ENCODE measurements at places on chromosomes 12 and 14.

DNA sequence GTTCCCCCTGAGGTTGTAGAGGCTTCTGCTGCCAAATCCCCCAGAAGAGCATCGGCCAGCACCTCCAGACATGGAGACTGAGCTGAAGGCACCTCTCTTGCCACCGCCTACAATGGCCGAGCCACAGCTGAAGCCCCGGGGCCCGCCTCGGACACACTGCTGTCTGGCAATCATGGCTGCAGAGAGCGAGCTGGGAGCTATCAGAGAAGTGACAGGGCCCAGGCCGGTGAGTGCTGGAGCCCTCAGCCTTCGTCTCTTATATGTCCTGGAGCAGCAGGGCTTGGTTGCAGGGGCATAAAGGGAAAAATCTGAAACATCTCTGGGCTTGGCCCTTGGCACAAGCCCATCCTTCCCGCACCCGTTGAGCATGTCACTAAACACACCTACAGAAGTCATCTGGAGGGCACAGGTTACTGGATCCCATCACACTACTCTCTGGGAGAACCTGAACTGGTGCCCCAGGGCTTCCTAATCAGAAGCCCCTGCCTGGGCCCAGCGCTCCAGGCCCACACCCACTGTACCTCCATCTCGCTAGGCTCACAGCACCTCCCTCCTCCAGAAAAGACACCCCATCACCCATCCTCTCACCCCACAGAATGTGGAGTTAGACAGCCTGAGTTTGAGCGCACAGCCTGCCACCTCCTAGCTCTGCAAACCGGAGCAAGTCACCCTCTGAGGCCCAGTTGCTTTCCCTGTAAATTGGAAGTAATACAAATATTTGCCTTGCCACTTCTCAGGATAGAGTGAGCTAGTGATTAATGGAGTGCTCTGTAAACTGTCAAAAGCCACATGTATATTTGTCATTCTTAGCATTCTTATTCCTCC lies at the start of gene KRT4:
Gene KRT4 (minus strand): TSS at position 232 of the 825 bp plus-strand sequence. CDS start 58 bp downstream, at position 174.
- DNase-seq = no peak

DNA sequence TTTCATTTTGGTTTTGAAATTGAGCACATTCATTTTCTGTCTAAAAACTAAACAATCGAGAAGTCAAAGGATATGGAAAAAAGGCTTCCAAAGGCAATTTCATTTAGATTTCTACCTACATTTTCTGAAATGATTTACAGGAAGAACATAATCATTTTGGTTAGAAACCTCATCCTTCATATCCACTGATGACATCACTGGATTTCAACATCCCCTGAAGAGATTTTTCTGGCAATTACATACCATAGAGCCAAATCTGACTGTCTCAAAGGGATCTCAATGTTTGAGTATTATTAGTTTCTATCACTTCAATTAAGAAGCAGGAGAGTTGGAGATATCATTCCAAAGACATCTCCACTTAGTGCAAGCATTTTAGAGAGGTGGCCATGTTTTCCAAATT lies 137.8 kb downstream of the TTC7B start:
- no peak for DNase-seq

GRCh38 chr12:42990387-42990786 lies 400.8 kb upstream of the PRICKLE1 start:
- DNase-seq = no peak

- DNase-seq = no peak
Measured at GRCh38 chr12:52701281-52701680, 2.0 kb downstream of the KRT77 start.

DNA sequence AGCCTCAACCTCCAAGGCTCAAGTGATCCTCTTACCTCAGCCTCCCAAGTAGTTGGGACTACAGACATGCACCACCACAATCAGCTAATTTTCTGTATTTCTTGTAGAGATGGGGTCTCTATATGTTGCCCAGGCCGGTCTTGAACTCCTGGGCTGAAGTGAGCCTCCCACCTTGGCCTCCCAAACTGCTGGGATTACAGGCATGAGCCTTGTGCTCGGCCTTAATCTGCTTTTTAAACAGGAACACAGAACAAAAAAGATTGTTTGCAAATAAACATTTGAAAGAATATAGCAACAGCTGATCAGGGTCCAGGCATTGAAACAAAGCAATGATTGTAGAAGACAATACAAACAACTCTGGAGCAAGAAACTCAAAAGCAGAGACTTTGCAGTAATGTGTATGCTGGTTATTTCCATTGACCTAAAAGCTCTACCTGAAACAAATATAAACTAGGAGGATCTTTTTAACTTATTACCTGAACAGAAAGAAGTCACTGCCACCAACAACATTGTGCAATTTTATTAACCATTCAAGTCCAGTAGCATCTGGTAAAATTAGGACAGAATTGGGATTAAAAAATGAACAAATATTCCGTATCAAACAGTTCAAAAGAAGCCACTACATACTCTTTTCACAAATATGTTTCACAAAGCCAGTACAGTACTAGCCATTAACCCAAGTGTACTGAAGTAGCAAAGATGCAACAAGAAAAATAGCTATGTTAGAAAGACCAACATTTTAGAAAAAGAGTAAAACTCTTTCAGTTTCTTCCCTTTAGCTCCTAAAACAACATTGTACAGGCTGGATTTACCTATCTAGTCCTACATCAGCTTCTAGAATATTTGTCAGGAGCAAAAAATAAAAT lies 14.2 kb downstream of the AMN1 start:
- no peak for DNase-seq

DNA sequence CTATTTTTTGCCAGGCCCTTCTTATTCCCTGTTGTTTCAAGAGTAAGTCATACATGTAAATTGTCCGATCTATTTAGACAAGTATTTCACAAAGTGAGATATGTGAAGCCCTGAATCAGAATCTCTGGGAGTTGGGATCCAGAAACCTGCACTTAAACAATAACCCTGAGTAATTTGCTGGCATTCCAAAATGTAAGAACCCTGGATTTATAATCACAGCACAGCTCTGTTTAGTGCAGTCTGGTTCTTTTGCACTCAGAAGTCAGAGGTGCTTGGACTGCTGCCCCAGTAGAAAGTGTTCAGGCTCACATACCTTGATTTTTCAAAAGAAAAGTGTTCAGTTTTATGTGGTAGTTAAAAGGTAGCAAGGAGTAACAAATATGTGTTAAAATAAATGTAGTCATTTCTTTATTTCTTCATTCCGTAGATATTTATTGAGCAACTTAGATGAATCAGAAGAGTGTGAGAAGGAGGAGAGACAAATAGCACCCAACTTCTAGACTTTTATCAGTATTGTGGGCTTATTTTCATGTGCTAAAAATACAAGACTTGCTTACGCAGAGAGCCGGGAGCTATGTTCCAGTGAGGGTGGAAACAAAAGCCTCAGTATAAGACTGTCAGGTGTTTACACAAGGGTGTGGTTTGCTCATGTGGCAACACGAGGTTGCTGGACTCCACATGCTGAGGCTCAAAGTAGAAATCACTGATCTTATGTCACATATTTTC lies 70.1 kb downstream of the SYNE2 start:
- no peak for DNase-seq

DNA sequence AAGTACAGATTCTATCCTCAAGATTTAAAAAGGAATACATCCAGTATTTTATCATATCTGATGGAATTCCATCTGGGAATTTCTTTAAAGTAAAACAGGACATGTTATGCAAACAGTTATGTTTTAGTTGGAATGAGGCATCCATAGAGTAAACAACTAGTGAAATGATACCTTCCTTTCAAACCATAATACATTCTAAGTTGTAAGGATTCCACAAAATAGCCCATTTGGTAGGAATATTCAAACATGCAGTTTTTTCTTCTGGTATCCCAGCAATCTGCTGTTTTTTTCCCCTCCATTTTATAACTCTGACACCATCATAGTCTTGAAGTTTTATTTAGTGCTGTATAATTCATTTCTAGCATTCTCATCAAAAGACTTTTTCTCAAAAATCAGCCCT lies 149.6 kb downstream of the ADAMTS20 start:
- no peak for DNase-seq

GRCh38 chr14:32622742-32623141 lies 293.6 kb downstream of the AKAP6 start:
- DNase-seq = no peak

GRCh38 chr12:44117337-44117736 lies 281.5 kb downstream of the TMEM117 start:
- DNase-seq = no peak

GRCh38 chr14:101757839-101758211 lies 3.7 kb upstream of the PPP2R5C start:
- no peak for DNase-seq

- no peak for DNase-seq
Measured at GRCh38 chr12:26452511-26452910, 257.1 kb downstream of the SSPN start.

- DNase-seq = no peak
Measured at GRCh38 chr14:35766700-35767082, 42.4 kb downstream of the RALGAPA1 start.

GRCh38 chr14:93962701-93963601 lies 13.4 kb downstream of the ASB2 start:
- DNase-seq = peak; percentile 65

- no peak for DNase-seq
Measured at GRCh38 chr12:60112763-60113162, 516.9 kb downstream of the SLC16A7 start.

GRCh38 chr14:99075061-99075460 lies 196.9 kb downstream of the BCL11B start:
- DNase-seq = no peak

DNA sequence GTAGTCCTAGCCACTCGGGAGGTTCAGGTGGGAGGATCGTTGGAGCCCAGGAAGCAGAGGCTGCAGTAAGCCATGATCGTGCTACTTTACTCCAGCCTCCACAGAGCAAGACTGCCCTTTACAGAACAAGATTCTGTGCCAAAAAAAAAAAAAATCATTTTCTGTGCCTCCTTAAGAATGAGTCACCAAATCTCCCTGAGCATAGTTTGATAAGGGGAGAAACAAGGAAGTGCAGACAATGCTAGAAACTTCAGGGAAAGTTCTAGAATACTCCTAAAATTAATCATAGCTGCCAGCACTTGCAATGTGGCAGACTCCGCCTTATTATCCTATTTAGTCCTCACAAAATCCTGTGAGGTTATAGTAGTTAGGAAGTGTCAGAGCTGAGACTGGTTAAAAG lies 74.5 kb downstream of the KCNK10 start:
- no peak for DNase-seq

GRCh38 chr12:9349888-9350885 lies 142.0 kb upstream of the PZP start:
- no peak for DNase-seq

- DNase-seq = no peak
Measured at GRCh38 chr14:80965037-80965436, 9.6 kb downstream of the TSHR start.

DNA sequence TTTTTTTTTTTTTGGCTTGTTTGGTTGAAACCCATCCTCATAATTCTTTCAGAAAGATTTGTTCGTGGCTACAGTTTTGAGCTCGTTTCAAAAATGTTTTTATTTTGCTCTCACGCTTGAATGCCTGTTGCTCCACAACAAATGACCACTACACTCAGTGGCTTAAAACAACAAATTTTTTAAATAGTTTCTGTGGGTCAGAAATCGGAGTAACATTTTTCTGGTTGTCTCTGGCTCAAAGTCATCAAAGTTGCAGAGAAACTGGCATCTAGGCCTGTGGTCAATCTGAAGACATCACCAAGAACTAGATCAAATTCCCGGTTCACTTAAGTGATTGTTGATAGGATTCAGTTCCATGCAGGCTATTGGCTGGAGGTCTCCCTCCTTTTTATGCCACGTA lies 560.0 kb downstream of the SNAPC1 start:
- no peak for DNase-seq

DNA sequence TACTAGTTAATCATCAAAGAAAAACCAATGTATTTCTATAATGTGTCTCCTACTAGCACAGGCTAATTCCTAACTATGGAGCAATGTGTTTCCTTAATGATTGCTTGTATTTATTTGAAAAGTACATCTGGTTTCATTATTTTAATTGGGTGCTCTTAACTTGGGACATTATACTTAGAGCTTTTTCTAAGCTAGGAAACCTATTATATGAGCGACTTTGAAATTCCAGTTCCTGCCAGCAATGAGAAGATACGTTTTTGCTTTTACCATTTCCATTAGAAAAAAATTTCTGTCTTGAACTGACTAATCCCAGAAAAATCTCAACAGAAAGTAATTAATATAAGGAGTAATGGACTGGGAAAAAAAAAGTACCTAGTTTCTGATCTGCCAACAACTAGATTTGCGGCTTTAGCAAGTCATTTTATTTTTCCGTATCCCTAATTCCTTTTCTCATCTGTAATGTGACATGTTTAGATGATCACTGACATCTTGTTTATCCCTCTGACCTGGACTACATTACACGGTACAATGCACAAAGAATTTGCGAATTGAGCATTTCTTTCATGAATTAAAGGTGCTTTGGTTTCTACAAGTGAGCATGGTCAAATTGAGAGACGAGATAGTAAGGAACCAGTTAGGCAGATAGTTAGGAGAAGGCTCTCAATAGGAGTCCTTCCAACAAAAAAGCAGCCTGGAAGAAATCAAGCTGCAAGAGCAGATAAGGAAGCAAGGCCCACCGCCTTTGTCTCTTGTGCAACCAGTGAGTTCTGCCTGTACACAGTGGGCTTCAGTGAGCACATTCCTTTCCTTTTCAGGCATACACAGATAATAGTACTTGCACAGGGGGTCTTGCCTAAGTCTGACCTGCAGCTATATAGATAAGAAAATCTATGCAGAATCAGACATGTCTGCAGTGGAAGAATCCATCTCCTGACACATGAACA lies 1765.0 kb upstream of the FLRT2 start:
- no peak for DNase-seq

- no peak for DNase-seq
Measured at GRCh38 chr14:60061371-60061770, 30.4 kb upstream of the PCNX4 start.

GRCh38 chr12:122856999-122857671 lies 21.9 kb downstream of the HIP1R start:
- no peak for DNase-seq

DNA sequence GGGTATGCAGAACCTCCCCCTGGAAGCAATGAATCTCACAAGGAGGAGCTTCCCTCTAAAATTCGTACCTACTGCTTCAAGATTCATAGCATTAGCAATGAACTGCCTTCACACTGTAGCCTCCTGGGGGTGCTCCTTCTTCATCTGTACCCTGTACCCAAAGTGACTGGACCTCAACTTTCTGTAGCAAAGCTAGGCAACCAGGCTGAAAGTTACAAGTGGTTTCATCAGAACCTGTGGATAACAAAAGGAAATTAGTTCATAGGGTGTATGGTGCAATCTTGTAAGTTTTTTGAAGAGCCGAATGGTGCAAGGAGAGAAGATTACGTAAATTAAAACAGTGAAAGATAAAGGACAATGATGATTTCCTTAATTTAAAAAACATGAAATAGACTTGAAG lies 1541.7 kb upstream of the FLRT2 start:
- no peak for DNase-seq
